ENCODE measurements at places on chromosomes 1 and 21.

GRCh38 chr1:153963030-153963849 is at the start of gene SLC39A1:
Gene SLC39A1, minus strand, starts transcription at chr1:153963537. Its CDS starts 822 bp downstream, at chr1:153962715.
- DNase-seq: peak; percentile 98
- peak within 1 kb of the TSS; percentile 87 for H3K4me3 ChIP-seq
- H3K27me3 ChIP-seq: no peaks in the 10 kb centered on the region
- H3K4me1 ChIP-seq: peaks cover 9% of the 10 kb centered on the region

DNA sequence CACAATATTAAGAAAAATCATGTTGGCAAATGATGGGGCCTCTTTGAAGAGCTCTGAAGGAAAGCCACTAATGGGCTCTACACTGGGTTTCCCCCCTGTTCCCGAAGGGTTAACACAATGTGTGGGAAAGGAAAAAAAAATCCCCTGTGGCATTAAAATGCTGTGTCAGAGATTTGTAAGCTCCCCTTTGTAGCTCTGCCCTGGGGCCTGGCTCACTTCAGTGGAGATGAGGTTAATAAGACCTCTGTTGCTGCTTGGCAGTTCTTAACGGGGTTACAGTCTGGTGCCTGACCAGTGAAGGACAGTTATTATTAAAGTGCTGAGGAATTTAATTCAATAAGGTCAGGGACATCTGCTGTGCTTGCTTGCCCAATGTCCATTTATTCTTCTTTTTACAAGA is 129.7 kb upstream of the UBE2U start:
- H3K4me1 ChIP-seq: peaks cover 14% of the 10 kb centered on the region
- no peak overlapping the region for H3K4me3 ChIP-seq
- H3K27me3 ChIP-seq: no peaks in the 10 kb centered on the region
- H3K36me3 ChIP-seq: no peaks in the 10 kb centered on the region

DNA sequence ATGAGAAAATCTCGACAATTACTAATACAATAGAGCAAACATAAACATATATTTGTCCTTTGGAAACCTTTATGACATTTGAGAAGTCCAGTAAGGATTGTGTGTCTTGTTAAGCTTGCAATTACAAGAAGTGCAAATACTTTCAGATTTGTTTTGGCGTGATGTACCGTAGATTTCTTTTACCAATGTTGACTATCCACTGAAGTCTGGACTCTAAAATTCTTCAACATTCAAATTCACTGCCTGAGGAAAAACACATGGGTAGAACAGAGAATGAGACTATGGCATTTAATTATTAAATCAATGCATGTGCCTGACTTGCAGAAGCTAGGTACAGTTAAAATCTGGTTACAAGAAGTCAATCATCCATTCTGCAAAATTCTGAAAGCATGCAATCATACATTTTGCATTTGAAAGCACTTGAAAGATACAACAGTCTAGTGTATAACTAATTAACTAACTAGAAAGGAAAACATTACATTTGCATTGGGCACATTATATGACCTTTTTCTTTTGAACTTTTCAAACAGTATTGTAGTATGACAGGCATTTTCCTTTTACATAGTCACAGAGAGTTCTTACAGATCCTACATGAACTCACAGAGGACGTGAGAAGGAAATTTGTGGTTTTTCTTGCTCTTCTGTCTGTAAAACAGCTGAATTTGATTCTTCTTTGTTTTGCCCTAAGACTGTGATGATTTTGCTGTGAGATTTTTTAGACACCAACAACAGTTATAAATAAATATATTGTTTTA is 511.1 kb upstream of the ADGRL4 start:
- no peaks in the 10 kb centered on the region for H3K27me3 ChIP-seq
- DNase-seq: no peak
- H3K27ac ChIP-seq: no peak overlapping the region
- no peaks in the 10 kb centered on the region for H3K4me1 ChIP-seq
- H3K36me3 ChIP-seq: no peaks in the 10 kb centered on the region

DNA sequence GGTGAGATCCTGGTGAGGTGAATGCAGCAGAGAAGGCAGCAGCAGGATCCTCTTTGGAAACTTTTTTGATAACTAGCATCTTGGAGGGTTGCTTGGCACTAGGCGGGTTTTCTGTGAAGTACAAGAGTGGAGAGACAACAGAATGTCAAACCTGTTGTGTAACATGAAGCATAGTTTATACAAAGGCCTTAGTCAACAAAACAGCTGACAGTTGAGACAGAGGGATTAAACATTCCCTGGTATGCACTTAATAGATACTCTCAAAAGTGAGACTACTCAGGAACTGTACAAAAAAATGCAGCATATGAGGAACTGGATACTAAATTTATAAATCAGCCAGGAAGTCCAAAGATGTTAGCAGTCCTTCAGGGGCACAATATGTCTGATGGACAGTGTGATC is 16.4 kb upstream of the CCDC17 start:
- no peak overlapping the region for H3K27ac ChIP-seq
- DNase-seq: no peak
- peaks cover 26% of the 10 kb centered on the region for H3K36me3 ChIP-seq
- no peaks in the 10 kb centered on the region for H3K4me1 ChIP-seq
- H3K4me3 ChIP-seq: no peak overlapping the region
- H3K27me3 ChIP-seq: no peaks in the 10 kb centered on the region

GRCh38 chr1:44263568-44264450 is 50.5 kb downstream of the DMAP1 start:
- H3K36me3 ChIP-seq: no peaks in the 10 kb centered on the region
- DNase-seq: no peak
- H3K27me3 ChIP-seq: no peaks in the 10 kb centered on the region
- H3K4me3 ChIP-seq: no peak overlapping the region
- H3K4me1 ChIP-seq: peaks cover 1% of the 10 kb centered on the region

GRCh38 chr1:83693427-83694126 is 305.4 kb downstream of the TTLL7 start:
- DNase-seq: no peak
- H3K4me3 ChIP-seq: peak overlapping the region; percentile 12
- peaks cover 17% of the 10 kb centered on the region for H3K4me1 ChIP-seq
- H3K27ac ChIP-seq: peak overlapping the region; percentile 74

- no peak overlapping the region for H3K27ac ChIP-seq
- no peaks in the 10 kb centered on the region for H3K36me3 ChIP-seq
- no peak overlapping the region for H3K4me3 ChIP-seq
- peaks cover 4% of the 10 kb centered on the region for H3K27me3 ChIP-seq
Observed at GRCh38 chr1:99007366-99007765, 2.7 kb upstream of the PLPPR5 start.

- no peak for DNase-seq
- H3K27ac ChIP-seq: no peak overlapping the region
- H3K27me3 ChIP-seq: no peaks in the 10 kb centered on the region
- no peaks in the 10 kb centered on the region for H3K4me1 ChIP-seq
Observed at GRCh38 chr21:34732388-34732821, 63.6 kb downstream of the CLIC6 start.

DNA sequence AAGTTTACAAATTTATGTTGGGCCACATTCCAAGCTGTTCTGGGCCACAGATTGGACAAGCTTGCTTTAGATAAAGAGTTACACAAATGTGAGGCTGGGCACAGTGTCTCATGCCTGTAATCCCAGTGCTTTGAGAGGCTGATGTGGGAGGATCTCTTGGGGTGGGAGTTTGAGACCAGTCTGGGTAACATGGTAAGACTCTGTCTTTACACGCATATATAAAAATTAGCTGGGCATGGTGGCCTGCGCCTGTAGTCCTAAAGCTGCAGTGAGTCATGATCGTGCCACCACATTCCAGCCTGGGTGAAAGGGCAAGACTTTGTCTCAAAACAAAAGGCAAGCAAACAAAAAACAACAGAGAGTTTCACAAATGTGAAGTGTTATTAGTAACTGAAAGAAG is 5.9 kb upstream of the VCAM1 start:
- no peak for DNase-seq
- no peaks in the 10 kb centered on the region for H3K36me3 ChIP-seq

GRCh38 chr1:231028682-231029081 is 11.4 kb downstream of the FAM89A start:
- no peaks in the 10 kb centered on the region for H3K36me3 ChIP-seq
- no peaks in the 10 kb centered on the region for H3K4me1 ChIP-seq
- no peak overlapping the region for H3K27ac ChIP-seq
- H3K4me3 ChIP-seq: no peak overlapping the region
- DNase-seq: no peak

GRCh38 chr1:31410871-31411270 is 2.1 kb upstream of the SERINC2 start:
- peaks cover 19% of the 10 kb centered on the region for H3K4me1 ChIP-seq
- no peaks in the 10 kb centered on the region for H3K27me3 ChIP-seq
- no peak for DNase-seq
- H3K36me3 ChIP-seq: no peaks in the 10 kb centered on the region
- H3K27ac ChIP-seq: no peak overlapping the region

- no peak overlapping the region for H3K27ac ChIP-seq
- no peaks in the 10 kb centered on the region for H3K27me3 ChIP-seq
- H3K4me1 ChIP-seq: peaks cover 10% of the 10 kb centered on the region
- no peak overlapping the region for H3K4me3 ChIP-seq
- H3K36me3 ChIP-seq: no peaks in the 10 kb centered on the region
Observed at GRCh38 chr1:3022976-3023375, 1.7 kb downstream of the ACTRT2 start.

DNA sequence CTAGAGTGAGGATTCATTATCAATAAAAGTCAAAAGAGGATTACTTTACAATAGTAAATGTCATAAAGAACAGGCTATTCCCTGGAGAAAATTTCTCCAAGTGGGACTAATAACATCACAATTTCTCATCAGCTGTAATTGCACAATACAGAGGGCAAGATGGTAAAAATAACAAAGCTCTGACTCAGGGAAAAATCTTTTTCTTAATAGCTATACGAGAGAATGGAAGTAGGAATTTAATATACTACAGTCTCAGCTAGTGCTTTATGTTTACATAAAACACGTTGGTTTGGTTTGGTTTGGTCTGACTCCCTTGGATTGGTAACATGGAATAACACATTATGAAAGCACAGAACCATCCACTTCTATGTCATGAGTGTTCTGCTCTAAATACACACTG is 397.6 kb downstream of the LRRIQ3 start:
- no peaks in the 10 kb centered on the region for H3K4me1 ChIP-seq
- no peak overlapping the region for H3K4me3 ChIP-seq
- H3K27ac ChIP-seq: no peak overlapping the region
- no peaks in the 10 kb centered on the region for H3K27me3 ChIP-seq
- no peaks in the 10 kb centered on the region for H3K36me3 ChIP-seq

DNA sequence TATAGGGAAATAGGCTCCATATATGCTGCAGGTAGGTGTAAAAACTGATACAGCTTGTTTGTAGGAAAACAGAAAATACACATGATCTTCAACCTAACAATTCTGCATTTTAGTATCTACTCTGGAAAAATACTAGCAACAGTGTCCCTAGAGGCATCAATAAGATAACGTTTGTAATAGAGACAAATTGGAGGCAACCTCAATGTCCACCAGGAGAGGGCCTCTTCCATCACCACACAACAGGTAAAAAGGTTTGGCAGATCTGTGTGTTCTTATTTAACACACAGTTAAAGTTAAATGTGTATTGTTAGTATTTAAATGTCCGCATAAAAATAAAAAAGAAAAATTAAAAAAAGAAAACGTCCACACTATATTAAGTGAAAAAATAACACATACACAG is 5.4 kb downstream of the EIF2D start:
- no peak overlapping the region for H3K27ac ChIP-seq
- H3K4me3 ChIP-seq: no peak overlapping the region
- H3K4me1 ChIP-seq: peaks cover 3% of the 10 kb centered on the region
- no peaks in the 10 kb centered on the region for H3K27me3 ChIP-seq

GRCh38 chr1:228697207-228698016 is 37.9 kb upstream of the RHOU start:
- no peak overlapping the region for H3K4me3 ChIP-seq
- DNase-seq: no peak
- no peaks in the 10 kb centered on the region for H3K27me3 ChIP-seq

- DNase-seq: no peak
- H3K27me3 ChIP-seq: no peaks in the 10 kb centered on the region
- H3K27ac ChIP-seq: no peak overlapping the region
- no peaks in the 10 kb centered on the region for H3K36me3 ChIP-seq
- H3K4me1 ChIP-seq: no peaks in the 10 kb centered on the region
- H3K4me3 ChIP-seq: no peak overlapping the region
Observed at GRCh38 chr1:176670853-176671252, 207.9 kb downstream of the PAPPA2 start.

DNA sequence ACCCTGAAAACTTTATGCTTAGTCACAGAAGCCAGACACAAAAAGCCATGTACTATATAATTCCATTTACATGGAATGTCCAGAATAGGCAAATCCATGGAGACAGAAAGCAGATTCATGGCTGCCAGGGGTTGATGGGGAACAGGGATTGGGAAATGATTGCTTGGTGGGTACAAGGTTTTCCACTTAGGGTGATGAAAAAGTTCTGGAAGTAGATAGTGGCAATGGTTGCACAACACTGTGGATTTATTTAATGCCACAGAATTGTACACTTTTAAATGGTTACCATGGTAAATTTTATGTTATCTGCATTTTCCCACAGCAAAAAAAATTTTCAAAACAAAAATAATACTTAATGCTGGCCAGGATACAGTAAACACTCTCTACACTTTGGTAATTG is 40.6 kb downstream of the ENAH start:
- H3K4me1 ChIP-seq: no peaks in the 10 kb centered on the region
- H3K4me3 ChIP-seq: no peak overlapping the region
- no peak for DNase-seq
- no peak overlapping the region for H3K27ac ChIP-seq

GRCh38 chr21:44408226-44408625 is 47.1 kb upstream of the LRRC3 start:
- no peak for DNase-seq
- no peaks in the 10 kb centered on the region for H3K4me1 ChIP-seq
- no peaks in the 10 kb centered on the region for H3K27me3 ChIP-seq

DNA sequence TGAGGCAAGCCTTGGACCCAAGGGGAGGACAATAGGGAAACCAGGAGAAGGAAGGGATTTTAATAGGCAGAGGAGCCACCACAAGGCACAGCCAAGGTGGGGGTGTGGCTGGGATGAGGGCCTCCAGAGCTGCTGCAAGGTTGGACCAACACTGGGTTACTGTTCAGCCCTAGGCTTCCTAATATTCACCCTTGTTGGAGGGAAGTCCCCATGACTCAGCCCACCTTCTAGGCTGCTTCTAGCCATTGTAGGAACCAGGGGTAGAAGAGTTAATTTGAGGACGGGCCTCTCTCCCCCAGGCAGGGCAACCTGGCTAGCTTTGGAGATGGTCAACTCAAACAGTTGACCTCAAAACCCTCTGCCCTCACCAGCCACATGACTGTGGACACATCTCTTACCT is 59.5 kb downstream of the KCNN3 start:
- no peaks in the 10 kb centered on the region for H3K36me3 ChIP-seq
- no peak overlapping the region for H3K27ac ChIP-seq
- no peak overlapping the region for H3K4me3 ChIP-seq
- peaks cover 20% of the 10 kb centered on the region for H3K4me1 ChIP-seq
- H3K27me3 ChIP-seq: no peaks in the 10 kb centered on the region
- DNase-seq: no peak

DNA sequence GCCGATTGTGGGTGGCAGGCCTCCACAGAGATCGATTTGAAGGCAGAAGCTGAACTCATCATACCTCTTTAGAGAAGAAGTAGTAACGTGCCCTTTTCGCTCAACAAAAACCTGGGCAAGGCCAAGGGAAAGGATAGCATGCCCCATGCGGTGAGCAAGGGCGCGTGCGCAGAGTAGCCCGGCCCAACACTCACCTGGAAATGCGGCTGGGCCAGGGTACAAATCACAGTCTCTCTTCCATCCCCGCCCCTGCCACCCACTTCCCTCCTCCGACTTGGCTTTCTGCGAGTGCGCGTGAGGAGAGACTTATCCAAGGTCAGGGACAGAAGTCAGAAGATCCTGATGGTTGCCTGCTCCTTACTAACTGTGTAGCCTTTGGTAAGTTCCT is 160.7 kb upstream of the C1orf21 start:
- H3K27ac ChIP-seq: no peak overlapping the region
- no peak for DNase-seq
- H3K27me3 ChIP-seq: peaks cover 8% of the 10 kb centered on the region
- no peaks in the 10 kb centered on the region for H3K4me1 ChIP-seq
- no peaks in the 10 kb centered on the region for H3K36me3 ChIP-seq

Data from H1 (cell line).